Kasumi-1 (cell line): ENCODE measurements at places on chromosomes 7 and 10.
A peak's percentile ranks its signal among the peaks of the same experiment; 100 is the strongest.

GRCh38 chr10:102227050-102227449 is 951 bp downstream of the ELOVL3 start:
- peak; percentile 68 for DNase-seq

DNA sequence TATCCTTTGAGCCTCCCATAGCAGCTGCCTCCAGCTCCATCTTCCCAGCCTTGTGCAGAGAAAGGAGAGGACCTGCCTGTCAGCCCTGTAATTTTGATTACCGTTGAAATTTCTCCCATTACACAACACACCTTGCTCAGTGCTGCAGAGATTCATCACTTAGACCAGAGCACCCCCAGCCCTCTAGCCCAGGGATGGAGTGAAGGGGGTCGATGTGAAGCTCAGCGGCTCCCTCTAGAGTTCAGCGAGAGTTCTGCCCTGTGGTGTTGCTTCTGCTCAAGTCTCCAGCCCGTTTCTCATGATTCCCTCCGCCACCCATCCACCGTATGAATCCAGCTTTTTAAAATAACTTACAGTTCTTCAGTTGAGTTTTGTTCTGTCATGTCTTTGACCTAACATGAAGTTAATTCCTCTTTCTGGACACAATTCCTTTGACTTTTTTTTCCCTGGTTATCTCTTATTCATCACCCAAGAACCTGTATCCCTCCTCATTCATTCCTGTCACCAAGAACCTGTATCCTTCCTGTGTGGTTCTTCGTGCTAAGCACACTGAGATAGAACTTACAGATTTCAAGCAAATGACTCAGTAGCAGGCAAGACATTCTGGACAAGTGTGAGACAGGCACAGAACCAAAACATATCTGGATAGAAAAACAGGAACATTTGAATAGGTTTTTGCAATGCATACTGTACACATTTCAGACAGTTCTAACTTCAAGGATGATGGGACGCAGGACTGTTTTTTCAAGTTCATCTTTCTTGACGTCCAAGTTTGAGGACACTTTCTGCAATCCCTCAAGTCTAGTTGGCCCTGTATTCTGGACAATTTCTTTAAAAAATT is 35.0 kb upstream of the ZNF32 start:
- DNase-seq = peak; percentile 70

DNA sequence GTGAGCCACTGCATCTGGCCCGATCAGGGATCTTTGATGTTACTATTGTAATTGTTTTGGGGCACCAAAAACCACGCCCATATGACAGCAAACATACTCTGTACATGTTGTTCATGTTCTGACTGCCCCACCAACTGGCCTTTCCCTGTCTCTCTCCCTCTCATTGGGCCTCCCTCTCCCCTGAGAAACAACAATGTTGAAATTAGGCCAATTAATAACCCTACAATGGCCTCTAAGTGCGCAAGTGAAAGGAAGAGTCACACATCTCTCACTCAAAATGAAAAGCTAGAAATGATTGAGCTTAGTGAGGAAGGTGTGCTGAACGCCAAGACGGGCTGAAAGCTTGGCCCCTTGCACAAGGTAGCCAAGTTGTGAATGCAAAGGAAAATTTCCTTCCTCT is 50.3 kb upstream of the SDK1 start:
- no peak for DNase-seq

- DNase-seq = no peak
Measured at GRCh38 chr10:17709492-17709891, 42.5 kb upstream of the TMEM236 start.

- no peak for DNase-seq
Measured at GRCh38 chr7:123687161-123687560, 31.5 kb downstream of the LMOD2 start.

DNA sequence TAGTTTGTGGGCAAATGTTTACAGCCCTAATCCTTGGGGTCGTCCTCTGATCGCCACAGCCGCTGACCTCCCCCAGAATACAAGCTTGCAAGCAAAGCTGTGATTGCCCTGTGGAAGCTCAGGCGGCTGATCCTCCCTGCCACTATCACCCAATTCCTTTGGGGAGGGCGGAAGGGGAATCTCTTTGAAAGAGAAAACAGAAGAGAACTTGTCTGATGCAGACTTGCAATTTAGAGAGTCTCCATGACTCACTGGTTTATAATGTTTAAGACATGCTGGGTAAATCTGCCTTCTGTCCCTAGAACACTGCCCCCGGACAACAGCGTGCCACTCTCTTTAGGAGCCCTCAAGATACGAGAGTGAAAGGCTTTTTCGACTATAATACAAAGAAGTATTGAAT is 75.5 kb downstream of the NRP1 start:
- DNase-seq = no peak

- DNase-seq = no peak
Measured at GRCh38 chr10:127266431-127266830, 70.0 kb upstream of the INSYN2A start.

DNA sequence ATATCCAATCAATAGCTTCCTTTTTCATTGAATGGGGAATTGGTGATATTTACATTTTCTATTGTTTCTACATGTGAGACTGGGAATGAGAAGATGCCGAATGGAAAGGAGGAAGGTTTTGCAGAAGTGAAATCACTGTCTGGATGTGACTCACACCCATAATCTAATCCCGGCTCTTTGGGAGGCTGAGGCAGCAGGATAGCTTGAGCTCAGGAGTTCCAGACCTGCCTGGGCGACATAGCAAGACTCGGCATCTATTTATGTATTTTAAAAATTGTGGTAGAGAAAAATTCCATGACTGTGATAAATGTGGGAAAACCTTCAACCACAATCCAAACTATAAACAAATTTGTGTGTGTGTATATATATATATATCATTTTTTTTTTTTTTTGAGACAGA is 10.9 kb upstream of the FIS1 start:
- no peak for DNase-seq

- DNase-seq = no peak
Measured at GRCh38 chr10:95660283-95660682, 3.8 kb upstream of the ALDH18A1 start.

- DNase-seq = no peak
Measured at GRCh38 chr7:38027884-38028455, 107.5 kb downstream of the EPDR1 start.

GRCh38 chr10:14185316-14186045 is 145.2 kb downstream of the FRMD4A start:
- no peak for DNase-seq
